ENCODE measurements at places on chromosomes 11 and 22. TPM values are rescaled to one million over a fixed set of nuclear protein-coding genes. Genes with fewer than 3 reads are reported as not detected.

The PAX6 gene
- not detected for total RNA-seq

The PKP3 gene
- total RNA-seq = 3.2 TPM

The SHISAL1 gene
- 7.5 TPM for total RNA-seq

The CBLIF gene
- not detected for total RNA-seq

The CDC42BPG gene
- under 0.01 TPM for total RNA-seq

Measured in cardiac atrium fibroblast (primary cell).